ENCODE measurements at places on chromosomes 5 and 9.
A peak's percentile ranks its signal among the peaks of the same experiment; 100 is the strongest.

GRCh38 chr5:180910735-180911134, 11.8 kb downstream of the BTNL8 start:
- DNase-seq, result no peak

DNA sequence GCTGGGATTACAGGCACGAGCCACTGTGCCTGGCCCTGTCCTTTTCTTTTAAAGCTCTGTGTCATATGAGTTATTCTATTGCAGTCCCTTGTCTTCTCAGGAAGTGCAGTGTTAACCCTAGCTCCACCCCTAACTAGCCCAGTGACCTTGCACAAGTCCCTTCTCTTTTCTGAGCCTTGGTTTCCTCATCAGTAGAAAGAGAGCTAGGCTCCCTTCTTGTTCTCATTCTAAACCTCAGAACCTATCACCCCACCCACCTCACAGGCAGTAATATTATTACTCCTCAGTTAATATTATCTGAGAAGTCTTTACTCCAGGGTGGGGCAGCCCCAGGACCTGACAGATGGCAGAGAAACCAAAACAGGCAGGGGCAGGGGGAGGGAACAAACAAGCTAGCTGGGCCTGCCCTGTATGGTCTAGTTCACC, 7.2 kb downstream of the CYFIP2 start:
- no peak for DNase-seq

DNA sequence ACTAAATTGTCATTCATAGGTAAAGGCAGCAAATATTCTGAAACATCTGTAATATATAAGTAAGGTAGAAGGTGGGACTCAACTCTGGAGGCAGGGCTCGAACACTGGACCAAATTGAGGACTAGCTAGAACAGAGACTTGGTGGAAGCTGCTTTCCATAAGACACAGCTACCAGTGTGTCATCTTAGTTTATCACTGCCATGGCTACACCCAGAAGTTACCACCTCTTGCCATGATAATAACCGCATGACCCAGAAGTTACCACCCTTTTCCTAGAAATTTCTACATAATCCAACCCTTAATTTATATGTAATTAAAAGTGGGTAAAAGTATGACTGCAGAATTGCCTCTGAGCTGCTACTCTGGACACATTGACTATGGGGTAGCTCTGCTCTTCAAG, 99.7 kb downstream of the STARD4 start:
- DNase-seq, result no peak

DNA sequence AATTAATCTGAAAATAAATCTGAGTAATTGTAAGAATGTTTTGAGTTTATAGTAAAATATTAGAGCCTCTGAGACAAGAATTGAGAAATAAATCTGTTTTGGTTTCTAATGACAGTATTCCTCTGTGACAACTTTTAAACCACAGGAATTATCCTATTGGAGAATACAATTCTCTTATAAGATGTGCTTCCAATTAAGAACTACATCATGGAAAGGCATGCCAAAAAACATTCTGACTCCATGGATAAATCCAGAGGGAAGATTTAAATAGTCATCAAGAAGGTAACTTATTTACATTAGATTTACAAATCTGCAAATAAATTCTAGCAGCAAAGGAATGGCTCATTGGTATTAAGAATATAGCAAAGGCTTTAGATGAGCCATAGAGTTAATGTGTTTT, 178.3 kb upstream of the ACOT12 start:
- no peak for DNase-seq

DNA sequence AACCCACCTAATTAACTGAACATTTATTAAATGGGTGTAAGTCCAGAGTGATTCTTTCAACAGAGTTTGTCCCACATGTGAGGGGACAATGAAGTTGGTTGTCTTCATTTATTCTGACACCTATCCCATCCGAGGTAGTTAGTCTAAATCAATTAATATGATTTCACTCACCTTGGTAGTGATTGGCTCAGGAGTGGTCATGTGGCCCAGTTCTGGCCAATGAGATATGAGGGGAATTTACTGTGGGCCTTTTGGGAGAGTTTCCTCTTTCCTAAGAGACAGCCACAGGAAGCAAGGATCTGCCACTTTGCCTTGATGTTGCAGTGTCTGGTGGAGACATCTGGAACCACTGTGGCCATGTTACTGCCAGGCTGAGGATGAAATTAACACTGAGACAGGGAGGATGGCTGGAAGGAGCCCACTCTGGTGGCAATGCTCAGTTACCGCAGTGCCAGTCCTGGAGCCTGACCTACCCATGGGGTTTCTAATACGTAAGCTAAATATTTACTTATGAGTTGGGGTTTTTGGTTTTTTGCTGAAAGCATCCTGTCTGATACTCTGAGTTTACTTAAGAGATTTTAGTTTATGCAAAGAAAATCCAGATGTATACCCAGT, 118.6 kb downstream of the FGF18 start:
- no peak for DNase-seq

GRCh38 chr9:90441814-90442213, 200.8 kb downstream of the DIRAS2 start:
- peak; percentile 73 for DNase-seq

DNA sequence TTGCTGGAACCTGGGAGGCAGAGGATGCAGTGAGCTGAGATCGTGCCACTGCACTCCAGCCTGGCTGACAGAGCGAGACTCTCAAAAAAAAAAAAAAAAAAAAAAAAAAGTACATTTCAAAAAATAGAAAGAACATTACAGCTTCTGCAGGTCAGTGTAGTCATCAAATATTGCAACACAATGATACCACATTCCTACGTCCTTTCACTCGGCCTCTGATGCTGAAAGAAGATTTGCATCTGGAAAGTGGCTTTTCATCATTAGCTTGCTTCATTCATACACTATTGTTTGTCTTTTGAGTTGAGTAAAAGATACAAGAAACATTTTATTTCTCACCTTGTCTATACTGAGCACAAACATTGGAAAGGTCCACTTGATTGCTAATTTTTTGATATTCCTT, 59.6 kb upstream of the CPLANE1 start:
- no peak for DNase-seq

- DNase-seq, result peak; percentile 14
Measured at GRCh38 chr5:1349246-1349645, 4.3 kb upstream of the CLPTM1L start.

DNA sequence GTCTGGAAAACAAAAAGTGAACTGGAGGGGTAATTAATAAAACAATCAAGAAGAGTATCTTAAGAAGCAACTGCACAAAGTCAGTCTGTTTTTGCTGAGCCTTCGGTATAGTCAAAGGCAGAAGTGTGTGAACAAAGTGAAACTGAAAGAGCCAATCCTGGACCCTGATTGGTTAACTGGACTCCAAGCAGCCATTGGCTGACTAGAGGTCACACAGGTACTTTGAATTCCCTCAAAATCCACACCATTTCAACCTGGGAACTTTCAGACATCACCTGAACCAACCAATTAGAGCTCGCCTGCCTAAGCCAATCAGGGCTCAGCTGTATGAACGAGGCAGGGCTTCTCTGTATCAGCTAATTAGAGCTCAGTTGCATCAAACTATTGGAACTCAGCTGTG, 286.7 kb downstream of the TLE4 start:
- no peak for DNase-seq

DNA sequence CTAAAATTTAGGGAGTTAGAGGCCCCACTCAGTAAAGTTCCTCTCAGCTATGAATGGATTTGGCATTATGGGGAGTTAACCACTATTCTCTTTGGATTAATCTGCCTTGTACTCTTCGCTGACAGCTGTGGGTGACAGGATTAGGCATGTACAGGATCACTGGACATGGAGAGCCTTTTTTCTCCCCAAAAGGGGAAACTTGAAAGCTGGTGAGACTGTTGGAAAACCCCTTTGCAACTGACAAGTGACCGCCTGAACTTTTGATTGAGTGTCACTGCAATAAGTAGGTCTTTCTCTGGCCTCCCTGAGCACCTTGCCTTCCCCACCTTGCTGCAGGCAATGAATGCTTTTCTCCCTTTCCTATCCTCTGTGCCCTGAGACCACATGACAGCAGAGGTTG, 68.3 kb downstream of the ERP44 start:
- DNase-seq, result no peak
